HL-60 (cell line): ENCODE measurements at places on chromosomes 2 and 18.

GRCh38 chr2:237483018-237483731 is 3.9 kb upstream of the MLPH start:
- no peak for DNase-seq

GRCh38 chr2:161980976-161981375 is 93.0 kb downstream of the DPP4 start:
- DNase-seq, result no peak

DNA sequence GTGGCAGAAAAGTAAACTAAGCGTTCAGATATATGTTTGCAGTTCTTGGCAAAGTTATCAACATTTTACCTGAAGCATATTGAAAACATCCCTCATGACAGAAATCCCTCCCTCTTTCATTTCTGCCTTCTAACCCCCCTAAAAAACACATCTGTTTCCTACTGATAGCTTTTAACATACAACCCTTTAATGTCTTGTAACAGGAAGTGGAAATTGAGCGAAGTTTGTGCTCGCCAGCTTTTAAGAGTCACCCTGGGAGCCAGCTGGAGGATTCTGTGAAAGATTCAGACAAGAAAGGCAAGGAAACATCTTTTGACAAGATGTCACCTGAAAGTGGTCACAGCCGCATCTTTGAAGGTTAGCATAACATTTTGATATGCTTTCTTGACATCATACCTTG is 247.4 kb downstream of the XIRP2 start:
- DNase-seq, result no peak

GRCh38 chr2:162256591-162256991 is 13.3 kb upstream of the FAP start:
- DNase-seq, result no peak

- no peak for DNase-seq
These were observed 90.1 kb downstream of the PRELID3A start for GRCh38 chr18:12497839-12498238.

GRCh38 chr2:61877571-61878245 is 10.7 kb downstream of the CCT4 start:
- DNase-seq, result no peak

DNA sequence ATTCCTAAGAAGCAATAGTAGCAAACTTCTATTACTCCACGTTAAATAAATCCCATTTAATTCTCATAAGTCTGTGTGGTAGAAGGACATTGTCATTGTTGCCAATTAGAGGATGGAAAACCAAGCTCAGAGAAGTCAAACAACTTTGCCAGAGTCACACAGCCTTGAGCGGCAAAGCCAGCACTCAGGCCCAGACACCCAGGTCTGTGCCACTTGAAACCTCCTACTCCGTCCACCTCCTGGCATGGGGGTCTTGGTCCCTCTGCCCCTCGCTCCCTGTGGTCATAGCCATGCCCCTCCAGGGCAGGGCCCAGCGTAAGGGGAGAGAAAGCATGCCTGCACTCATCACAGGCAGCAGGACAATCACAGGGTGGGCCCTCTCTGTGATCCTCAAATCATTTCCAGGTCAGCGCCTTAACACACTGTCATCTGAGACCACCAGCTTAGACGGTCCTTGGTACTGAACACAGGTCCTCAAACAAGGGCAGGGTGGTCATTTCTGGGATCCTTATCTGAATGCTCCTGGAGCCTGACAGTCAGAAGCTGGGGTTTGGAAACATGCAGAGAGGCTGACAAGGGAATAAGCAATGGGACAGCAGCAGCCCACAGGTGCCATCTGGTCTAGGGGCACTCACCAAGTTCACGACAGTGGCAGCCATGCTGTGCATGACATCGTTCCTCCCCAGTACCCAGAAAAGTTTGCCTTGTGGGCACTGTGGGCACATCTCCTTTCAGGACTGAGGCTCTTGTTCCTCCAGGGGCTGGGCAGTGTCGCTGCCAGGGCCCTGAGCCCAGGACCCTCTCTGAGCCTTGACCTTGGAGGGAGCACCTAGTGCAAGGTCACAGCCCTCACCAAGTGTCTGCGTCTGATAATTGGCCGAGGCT is 38.2 kb downstream of the FAM178B start:
- DNase-seq, result no peak

- no peak for DNase-seq
These were observed 105.5 kb upstream of the RGPD4 start for GRCh38 chr2:107721178-107721577.

- peak; percentile 84 for DNase-seq
These were observed 76.8 kb upstream of the RBMS1 start for GRCh38 chr2:160570376-160570775.

GRCh38 chr2:120779781-120780283 is 44.2 kb downstream of the GLI2 start:
- no peak for DNase-seq

- no peak for DNase-seq
These were observed 3.0 kb downstream of the TGIF1 start for GRCh38 chr18:3452750-3453539.

DNA sequence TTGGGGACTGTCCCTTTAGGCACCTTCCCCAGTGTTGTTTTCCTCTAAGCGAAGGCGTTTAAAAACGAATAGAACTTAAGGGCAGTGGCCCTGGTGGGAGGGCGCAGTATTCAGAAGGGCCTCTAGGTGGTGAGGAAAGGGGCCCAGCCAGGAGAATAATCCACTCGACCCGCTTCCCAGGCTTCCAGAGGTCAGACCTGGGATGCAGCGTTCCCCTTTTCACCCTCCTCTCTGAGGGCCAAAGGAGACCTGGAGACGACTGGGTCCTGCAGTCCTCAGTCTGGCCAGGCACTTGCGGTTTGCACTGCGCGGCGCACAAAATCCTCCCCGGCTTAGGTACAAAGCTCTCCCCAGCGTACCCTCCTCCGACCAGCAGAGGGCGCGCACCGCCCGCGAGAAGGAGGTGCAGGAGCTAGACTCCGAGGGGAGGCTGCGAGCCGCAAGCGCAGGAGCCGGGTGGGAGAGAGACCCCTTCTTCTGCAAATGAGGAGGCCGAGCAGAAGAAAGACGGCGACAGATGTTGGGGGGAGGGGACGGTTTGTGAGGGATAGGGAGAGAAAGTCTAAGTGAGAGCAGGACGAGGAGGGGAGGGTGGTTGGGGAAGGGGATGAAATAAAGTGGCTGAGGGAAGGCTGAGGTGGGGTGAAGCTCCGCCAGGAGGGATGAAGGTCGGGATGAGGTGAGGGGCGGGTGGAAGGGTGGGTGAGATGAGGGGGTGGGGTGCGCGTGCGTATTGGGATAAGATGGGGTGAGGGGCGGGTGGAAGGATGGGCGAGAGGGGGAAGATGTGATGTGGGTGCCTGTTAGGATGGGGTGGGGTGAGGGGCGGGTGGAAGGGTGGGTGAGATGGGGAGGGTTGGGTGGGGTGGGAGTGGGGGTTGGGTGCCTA is 4.9 kb downstream of the FEV start:
- peak; percentile 56 for DNase-seq

- DNase-seq, result no peak
These were observed 32.1 kb upstream of the WDR75 start for GRCh38 chr2:189409131-189409530.

- DNase-seq, result peak; percentile 32
These were observed 78.2 kb downstream of the UBE2E3 start for GRCh38 chr2:181058378-181059269.

GRCh38 chr2:188345831-188346458 is 54.3 kb downstream of the GULP1 start:
- DNase-seq, result no peak

GRCh38 chr2:234661849-234662248 is 165.0 kb upstream of the ARL4C start:
- DNase-seq, result no peak

DNA sequence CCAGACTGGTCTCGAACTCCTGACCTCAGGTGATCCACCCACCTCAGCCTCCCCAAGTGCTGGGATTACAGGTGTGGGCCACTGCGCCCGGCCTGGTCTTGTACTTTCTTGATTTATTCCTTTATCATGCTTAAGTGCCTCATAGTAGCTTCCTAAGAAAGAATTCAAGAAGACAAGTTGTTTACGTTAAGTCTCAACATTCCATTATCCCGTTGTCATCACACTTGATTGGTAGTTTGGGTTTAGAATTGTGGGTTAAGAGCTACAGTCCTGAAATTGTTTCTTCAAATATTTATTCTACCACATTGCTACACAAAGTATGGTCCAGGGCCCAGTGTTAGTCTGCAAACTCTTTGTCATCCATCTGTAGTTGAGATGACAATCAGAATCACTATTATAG is 194.0 kb downstream of the VWC2L start:
- DNase-seq, result no peak

GRCh38 chr2:119708241-119708640 is 29.2 kb downstream of the TMEM177 start:
- no peak for DNase-seq

DNA sequence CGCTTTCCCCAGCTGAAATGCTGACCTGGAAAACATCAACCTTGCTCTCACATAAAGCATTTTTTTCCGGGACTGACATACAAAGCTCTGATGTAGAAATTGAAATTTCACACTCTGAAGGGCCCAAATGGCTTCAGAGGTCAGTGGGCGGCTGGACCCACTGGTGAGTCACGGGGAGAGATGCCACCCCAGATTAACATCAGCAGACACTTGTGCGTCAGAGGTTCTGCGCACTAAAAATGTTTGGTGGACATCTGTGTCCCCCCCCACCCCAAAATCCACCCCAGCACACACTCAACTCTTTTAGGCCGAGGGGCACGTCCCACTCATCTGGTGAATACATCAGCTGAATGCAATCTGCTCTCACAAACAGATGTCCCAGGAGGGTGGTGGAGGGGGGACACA is 208.9 kb downstream of the ASB1 start:
- no peak for DNase-seq

GRCh38 chr2:175847128-175847527 is 154.9 kb downstream of the LNPK start:
- DNase-seq, result no peak

DNA sequence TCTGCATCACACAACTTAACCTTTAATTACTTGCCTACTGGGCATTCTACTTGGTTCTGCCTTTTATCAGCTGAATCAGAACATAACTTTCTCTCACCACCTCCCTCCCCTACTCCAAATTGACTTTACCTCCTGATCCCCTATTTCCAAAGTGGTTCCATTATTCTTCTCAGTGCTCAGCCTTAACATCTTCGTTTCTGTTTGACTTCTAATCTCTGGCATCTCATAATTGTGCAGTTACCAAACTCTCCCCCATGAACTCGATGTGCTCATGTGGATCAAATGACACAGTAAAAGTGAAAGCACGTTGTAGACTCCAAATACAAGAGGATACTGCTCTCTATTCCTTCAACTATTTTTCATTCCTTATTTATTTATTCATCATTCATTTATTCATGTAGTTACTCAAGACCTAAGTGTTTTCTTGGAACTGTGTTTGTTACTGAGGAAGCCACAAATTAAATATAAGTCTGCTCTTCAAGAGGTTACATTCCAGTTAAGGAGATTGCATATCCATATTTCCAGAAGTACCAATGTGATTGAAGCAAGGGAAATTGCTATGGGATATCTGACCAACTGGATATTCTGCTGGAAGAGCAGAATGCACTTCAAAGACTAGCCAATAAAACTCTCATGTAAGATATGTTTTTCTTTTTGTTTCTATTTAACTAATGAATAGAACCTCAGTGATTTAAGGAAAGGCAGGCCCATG is 158.8 kb downstream of the TMEFF2 start:
- no peak for DNase-seq

GRCh38 chr2:137676346-137676745 is 287.9 kb upstream of the HNMT start:
- no peak for DNase-seq

GRCh38 chr2:74328573-74328972 is 14.6 kb downstream of the SLC4A5 start:
- no peak for DNase-seq

GRCh38 chr2:14480906-14481305 is 151.6 kb upstream of the LRATD1 start:
- no peak for DNase-seq

GRCh38 chr2:209441541-209441940 is 17.7 kb downstream of the MAP2 start:
- DNase-seq, result no peak

GRCh38 chr2:127841466-127842178 is 16.3 kb downstream of the POLR2D start:
- DNase-seq, result peak; percentile 39

- DNase-seq, result no peak
These were observed 608 bp downstream of the CDH7 start for GRCh38 chr18:65751155-65752085.

DNA sequence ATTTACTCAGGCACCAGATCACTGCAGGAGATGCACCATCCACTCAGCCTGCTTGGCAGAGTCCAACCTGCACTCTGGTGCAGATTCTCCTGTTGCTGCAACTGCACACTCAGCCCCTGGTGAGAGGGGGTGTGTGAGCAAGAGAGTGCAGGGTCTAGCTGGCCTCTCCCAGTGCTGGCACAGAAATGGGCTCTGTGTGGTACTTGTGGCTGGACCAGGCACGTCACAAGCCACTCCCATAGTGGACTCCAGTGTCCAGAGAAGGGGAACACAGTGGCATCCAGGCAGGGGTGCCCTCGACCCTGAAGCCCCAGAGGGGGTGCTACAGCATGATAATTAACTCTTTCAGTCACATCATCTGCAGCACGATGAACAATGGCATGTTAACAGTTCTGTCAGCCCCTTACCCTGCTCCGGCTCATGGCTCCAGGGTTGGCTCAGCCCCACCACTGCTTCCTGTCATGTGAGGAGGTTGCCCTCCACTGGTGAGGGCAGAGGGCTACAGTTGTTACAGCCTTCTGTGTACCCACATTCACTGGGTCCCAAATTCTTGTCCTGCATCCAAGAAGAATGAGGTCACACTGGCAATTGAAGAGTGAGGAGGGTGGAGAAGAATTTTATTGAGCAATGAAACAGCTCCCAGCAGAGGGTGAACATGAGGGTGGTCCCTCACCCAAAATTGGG is 135.7 kb downstream of the EVA1A start:
- DNase-seq, result no peak
